ENCODE measurements at places on chromosomes 1 and 21.

- no peak for DNase-seq
Observed at GRCh38 chr1:204265665-204266064, 51.9 kb upstream of the GOLT1A start.

DNA sequence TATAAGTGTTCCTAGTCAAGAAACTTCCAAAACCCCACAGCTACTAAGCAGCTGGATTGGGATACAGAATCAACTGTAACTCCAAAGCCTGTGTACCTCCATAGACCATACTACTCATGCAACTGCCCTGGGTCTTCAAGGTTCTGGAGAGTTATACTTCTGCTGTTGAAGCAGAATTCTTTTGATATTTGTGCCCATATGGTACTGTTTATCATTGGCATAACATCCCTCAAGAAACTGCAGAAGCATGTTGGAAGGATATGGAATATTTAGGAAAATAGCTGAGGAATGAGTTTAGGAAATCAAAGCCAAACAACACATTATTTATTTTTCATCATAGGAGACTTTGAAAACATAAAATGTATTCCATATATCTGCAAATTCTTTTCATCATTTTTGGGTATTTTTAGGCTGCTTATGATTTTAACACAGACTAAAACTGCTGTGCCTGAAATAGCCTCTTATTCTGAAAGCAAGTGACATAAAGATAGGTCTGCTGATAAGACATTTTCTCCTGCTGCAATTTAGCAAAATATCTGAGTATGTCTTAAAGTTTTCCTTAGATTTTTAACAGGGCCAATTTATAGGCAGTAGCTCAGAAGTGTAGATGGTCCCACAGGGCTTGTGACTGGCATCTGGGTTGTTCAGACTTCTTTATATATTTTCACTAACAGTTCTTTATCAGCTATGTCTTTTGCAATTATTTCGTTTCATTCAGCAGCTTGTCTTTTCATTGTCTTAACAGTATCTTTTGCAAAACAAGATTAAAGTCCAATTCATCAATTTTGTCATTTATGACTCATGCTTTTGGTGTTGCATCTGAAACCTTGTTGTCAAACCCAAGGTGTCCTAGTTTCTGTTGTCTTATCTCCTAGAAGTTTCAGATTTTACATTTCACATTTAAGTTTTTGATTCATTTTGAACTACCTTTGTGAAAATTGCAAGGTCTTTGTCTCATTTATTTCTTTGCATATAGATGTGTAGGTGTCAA, 41.1 kb upstream of the ZNF124 start:
- no peak for DNase-seq

GRCh38 chr1:171117085-171117484, 26.4 kb downstream of the FMO3 start:
- no peak for DNase-seq

GRCh38 chr1:76218888-76219287, 144.3 kb downstream of the ST6GALNAC3 start:
- DNase-seq = no peak

GRCh38 chr1:223091896-223092295, 51.2 kb downstream of the TLR5 start:
- DNase-seq = no peak

DNA sequence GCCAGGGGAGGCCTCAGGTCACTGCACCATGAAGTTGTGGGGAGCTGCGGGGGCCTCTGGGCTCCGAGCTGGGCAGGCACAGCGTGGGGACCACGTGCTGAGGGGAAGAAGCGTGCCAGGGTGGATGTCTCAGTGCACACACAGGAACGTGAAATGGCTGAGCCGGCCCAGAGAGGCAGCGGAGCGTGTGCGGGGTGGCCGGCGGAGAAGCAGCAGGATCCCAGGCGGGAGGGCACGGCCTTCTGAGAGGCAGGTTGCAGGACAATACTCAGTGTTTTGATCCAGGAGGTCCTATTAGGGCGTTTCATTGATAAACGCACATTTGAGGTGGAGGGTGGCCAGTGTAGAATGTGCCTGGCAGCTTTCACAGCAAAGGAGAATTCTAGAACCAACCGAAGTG, 12.9 kb downstream of the TNFRSF14 start:
- no peak for DNase-seq

DNA sequence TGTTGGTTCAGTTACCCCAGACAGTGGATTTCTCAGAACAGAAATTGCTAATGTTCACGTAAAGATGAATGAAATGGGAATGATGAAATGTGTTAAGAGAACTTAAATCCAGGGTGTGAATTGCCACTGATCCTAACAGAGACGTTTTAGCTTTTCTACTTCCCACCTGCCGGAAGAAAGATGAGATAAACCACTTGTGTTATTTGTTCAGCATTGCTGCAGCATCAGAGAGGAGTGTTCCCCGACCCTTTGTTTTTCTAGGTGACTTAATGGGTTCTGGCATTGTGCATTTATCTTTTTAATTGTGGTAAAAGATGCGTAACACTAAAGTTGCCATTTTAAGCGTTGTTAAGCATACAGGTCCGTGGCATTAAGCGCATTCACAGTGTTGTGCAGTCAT, 122.3 kb downstream of the GALNT2 start:
- DNase-seq = no peak

- DNase-seq = no peak
Observed at GRCh38 chr1:93528412-93528811, 80.5 kb downstream of the FNBP1L start.

DNA sequence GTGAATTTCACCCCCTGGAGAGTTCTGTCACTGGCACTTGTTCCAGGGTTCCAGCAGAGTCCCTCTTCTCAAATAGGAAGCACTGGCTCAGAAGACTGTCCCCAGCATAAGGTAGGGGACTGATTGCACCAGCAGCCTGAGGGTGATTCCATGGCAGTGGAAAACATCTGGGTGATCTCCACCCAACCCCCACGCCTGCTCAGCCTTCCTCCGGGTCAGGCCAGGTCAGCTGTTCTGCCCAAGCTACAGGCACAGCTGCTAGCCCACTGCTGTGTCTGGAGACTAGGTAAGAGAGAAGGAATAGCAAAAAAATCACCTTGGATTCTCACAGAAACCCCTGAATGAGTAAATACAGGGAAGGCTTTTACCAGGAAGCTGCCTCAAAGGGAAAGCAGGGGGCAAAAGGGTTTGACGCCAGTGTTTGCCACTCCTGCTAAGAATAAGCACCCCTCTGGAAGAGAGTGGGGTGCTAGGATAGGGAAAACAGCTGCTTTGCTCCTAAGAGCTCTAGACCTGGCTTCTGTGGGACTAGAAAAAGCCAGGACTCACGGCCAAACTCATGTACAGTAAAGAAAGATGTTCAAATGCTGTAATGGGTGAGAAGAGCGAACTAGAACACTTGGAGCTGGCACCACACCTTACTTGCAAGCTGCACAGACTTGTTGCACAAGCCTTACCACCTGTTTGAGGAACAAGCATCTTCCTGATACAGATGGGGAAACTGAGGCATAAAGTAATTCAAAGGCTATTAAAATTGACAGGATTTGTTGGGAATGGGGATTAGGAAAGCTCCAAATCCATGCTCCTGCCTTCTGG, 1.0 kb upstream of the DENND2D start:
- no peak for DNase-seq

GRCh38 chr21:46399129-46399528, 59.6 kb upstream of the DIP2A start:
- no peak for DNase-seq

DNA sequence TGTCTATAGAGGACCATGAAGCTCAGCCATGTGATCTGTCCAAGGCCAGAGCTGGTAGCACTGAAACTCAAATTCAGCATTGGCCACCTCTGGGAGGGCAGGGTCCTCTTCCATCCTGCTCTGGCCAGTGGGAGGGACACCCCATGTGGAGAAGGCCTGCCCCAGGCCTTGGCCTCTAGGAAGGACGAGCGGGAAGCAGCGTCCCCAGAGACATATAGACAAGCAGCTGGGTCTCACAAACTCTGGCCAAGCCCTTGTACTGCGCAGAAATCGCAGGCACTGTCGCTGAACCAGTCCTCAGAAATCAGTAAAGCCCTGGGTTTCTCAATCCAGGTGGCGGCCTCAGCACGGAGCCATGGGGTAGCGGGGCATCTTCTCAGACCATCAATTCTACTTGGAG, 180.7 kb downstream of the HIVEP3 start:
- DNase-seq = no peak

DNA sequence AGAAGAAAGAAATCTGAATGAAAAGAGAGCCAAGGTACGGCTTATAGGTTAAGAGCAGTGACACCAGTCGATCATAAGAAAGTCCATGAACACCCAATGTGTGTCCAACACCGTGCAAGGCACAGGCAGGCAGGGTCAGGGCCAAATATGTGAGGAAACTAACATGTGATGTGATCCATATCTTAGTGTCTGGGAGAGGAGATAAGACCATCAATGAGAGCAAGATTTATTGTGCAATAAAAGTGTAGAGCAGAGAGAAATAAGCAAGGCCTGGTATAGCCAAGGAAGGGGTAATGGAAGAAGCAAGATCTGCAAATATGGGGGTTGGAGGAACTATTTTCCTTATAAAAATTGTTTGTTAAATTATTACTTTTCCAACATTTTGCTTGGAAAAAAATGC, 198.8 kb downstream of the CRB1 start:
- no peak for DNase-seq

GRCh38 chr1:1427820-1428148, 6.7 kb upstream of the ANKRD65 start:
- no peak for DNase-seq

GRCh38 chr1:202642212-202642611, 68.0 kb downstream of the SYT2 start:
- no peak for DNase-seq

GRCh38 chr1:236141447-236142252, 689 bp upstream of the GPR137B start:
- no peak for DNase-seq

- no peak for DNase-seq
Observed at GRCh38 chr1:99004861-99005442, at the start of gene PLPPR5. PLPPR5 (minus strand) TSS chr1:99004861; CDS start chr1:99004671, 190 bp downstream.

DNA sequence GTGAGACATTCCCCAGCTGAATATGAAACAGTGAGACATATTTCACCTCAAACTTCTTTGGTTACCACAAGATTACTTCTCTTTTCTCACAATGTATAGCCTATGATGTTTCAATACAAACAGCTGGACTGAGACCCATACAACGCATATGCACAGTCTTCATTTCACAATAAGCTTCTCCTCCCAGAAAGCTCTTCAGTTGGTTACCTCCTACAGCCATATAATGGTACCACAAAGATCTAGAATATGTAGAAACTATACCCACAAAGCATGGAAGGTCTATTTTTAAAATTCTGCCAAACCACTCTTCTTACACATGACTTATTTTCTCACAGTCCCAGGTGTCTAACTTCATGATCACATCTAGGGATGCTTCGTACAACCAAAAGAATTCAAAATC, 70.8 kb downstream of the JAK1 start:
- no peak for DNase-seq

DNA sequence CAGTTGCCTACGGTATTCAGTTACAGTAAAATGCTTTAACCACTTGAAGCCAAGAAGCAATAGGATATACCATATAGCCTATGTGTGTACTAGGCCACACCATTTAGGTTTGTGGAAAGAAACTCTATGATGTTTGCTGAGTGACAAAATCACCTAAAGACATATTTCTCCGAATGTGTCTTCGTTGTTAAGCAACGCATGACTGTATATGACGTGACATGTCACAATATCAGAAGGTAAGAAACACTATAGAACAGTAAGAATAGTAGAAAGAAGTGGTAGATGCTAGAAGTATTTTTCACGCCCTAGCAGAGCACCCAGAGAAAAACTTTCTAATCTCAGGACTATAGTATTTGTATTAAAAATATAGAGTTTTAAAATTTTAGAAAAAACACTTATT, 1188.2 kb upstream of the B3GALT2 start:
- DNase-seq = no peak

DNA sequence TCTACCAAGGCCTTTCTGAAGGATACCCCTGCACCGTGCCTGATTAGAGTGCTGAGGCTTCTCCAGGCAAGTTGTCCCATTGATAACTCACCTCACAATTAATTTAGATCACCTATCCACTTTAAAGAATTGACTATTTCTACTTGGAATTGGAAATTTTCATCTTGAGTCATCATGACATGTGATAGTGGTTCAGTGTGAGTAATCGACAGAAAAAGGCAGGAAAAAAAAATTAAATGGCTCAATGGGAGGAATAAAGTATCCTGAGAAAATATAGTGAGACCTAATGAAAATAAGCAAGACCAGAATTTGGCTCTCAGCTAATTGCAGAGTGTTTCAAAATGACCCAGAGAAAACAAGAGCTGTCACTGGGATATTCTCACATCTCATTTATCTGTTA, 222.4 kb upstream of the C8B start:
- no peak for DNase-seq

GRCh38 chr1:34366875-34367624, 190.3 kb downstream of the C1orf94 start:
- DNase-seq = no peak

Measured in activated T-helper 1 cell treated with anti-CD3 and anti-CD28 coated beads, Interleukin-2, amount 50 U/mL, for 16 hours (primary cell).